ENCODE measurements at places on chromosomes 2 and 18. TPM values are rescaled to one million over a fixed set of nuclear protein-coding genes. Genes with fewer than 3 reads are reported as not detected.

- peaks cover 4% of the 10 kb centered on the region for H3K4me1 ChIP-seq
- no peak overlapping the region for H3K27ac ChIP-seq
- no peak overlapping the region for H3K4me3 ChIP-seq
These were observed 33.4 kb upstream of the SEMA4C start for GRCh38 chr2:96903318-96903717.

GRCh38 chr2:127508631-127509034 is 17.7 kb downstream of the IWS1 start:
- peaks cover 61% of the 10 kb centered on the region for H3K4me1 ChIP-seq
- no peak for DNase-seq
- no peak overlapping the region for H3K27ac ChIP-seq
- no peak overlapping the region for H3K4me3 ChIP-seq
- H3K27me3 ChIP-seq = no peaks in the 10 kb centered on the region

DNA sequence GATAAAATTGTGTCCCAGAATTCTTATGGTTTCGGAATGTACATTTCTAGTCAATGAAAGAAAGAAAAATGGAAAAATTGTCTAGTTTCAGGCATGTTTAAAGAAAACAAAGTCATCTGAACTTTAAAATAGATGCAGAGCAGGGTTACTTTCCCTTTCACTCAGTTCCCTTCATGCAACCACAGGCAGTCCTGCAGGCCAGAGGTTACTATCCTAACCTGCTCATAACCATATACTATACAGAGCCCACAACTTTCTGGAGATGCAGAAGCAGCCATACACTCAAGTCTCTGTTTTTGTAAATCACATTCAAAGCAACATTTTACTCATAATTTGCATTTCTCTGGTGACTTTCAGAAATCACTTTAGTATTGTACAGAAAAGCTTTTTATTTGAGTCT is 690.3 kb downstream of the MBD2 start:
- no peak overlapping the region for H3K4me3 ChIP-seq
- H3K27ac ChIP-seq = no peak overlapping the region
- no peaks in the 10 kb centered on the region for H3K4me1 ChIP-seq

GRCh38 chr18:72233106-72233505 is 311.0 kb downstream of the CBLN2 start:
- H3K27me3 ChIP-seq = no peaks in the 10 kb centered on the region
- H3K36me3 ChIP-seq = no peaks in the 10 kb centered on the region
- DNase-seq = no peak
- no peak overlapping the region for H3K27ac ChIP-seq
- H3K4me1 ChIP-seq = no peaks in the 10 kb centered on the region
- H3K4me3 ChIP-seq = no peak overlapping the region

- DNase-seq = no peak
- H3K27ac ChIP-seq = no peak overlapping the region
- H3K36me3 ChIP-seq = peaks cover 13% of the 10 kb centered on the region
- H3K4me1 ChIP-seq = no peaks in the 10 kb centered on the region
- H3K4me3 ChIP-seq = no peak overlapping the region
- H3K27me3 ChIP-seq = no peaks in the 10 kb centered on the region
These were observed 127.5 kb upstream of the DAPL1 start for GRCh38 chr2:158667586-158667985.

DNA sequence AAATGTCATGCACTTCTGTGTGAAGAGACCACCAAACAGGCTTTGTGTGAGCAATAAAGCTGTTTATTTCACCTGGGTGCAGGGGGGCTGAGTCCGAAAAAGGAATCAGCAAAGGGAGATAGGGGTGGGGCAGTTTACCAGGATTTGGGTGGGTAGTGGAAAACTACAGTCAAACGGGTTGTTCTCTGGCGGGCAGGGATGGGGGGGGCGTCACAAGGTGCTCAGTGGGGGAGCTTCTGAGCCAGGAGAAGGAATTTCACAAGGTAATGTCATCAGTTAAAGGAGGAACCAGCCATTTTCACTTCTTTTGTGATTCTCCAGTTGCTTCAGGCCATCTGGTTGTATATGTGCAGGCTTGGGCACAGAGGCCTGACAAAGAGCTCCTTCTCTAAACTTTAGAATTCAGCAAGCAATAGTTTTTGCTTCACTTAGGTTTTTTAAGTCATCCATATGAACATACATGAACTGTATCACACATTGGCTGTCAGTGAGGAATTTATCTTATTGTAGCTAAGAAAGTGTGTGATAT is 17.5 kb upstream of the ALPK2 start:
- peaks cover 29% of the 10 kb centered on the region for H3K4me1 ChIP-seq
- no peak for DNase-seq
- no peaks in the 10 kb centered on the region for H3K27me3 ChIP-seq
- no peak overlapping the region for H3K27ac ChIP-seq

DNA sequence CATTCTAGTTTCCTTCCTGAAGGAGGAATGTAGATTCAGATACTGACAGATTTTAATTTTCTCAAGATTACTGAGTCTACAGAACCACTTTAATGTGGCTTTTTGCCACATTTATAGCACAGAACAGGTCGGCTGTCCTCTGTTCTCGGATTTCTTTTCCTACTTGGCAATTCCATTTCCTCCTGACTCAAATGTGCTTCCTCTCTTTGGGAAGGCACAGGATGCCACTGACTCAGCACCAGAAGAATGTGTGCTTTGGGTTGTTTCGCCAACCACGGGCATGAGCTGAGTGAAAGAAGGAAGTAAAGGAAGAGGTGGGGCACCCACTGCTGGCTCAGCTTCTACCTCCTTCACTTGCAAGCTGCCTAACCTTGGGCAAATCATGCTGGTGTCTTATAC is 970.6 kb upstream of the ACVR2A start:
- DNase-seq = no peak
- H3K4me3 ChIP-seq = no peak overlapping the region
- H3K36me3 ChIP-seq = no peaks in the 10 kb centered on the region
- H3K27me3 ChIP-seq = no peaks in the 10 kb centered on the region

DNA sequence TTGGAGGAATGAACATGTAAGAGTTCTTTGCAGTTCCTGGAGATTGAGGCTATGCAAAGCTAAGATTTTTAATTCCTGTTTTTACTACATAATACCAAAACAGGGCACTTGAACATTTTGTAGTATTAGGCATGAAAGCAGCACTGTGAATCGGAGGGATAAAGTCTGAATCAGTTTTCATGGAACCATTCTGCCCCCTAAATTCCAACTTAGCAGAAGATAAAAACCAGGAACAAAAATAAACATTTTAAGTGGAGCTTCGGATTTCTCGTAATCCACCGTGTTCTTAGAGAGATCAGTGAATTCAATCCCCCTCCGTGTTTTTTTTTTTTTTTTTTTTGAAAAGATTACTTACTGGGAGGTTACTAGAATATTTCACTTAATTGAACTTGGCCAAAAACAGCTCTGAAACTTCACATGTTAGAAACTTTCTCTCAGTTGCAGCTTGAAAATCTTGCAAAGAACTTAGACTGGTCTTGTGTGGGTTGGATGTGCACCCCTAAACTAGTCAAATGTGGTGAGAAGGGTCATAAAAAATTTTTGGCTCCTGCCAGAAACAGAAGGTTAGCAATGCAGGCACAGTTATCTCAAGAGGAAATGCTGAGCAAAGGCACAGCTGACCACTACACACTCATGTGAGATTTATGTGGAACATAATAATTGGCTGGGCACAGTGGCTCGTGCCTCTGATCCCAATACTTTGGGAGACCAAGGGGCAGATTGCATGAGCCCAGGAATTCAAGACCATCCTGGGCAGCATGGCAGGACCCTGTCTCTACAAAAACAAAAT is 145.4 kb upstream of the RNF152 start:
- H3K4me1 ChIP-seq = peaks cover 6% of the 10 kb centered on the region
- no peak overlapping the region for H3K27ac ChIP-seq
- H3K4me3 ChIP-seq = no peak overlapping the region
- no peak for DNase-seq
- H3K27me3 ChIP-seq = no peaks in the 10 kb centered on the region
- no peaks in the 10 kb centered on the region for H3K36me3 ChIP-seq

- H3K4me3 ChIP-seq = no peak overlapping the region
- H3K27me3 ChIP-seq = no peaks in the 10 kb centered on the region
- H3K4me1 ChIP-seq = no peaks in the 10 kb centered on the region
These were observed 39.6 kb upstream of the FAM136A start for GRCh38 chr2:70341477-70341765.

- no peak for DNase-seq
- no peaks in the 10 kb centered on the region for H3K4me1 ChIP-seq
- no peaks in the 10 kb centered on the region for H3K36me3 ChIP-seq
- no peak overlapping the region for H3K4me3 ChIP-seq
These were observed 85.0 kb upstream of the SEC11C start for GRCh38 chr18:59054496-59055287.

DNA sequence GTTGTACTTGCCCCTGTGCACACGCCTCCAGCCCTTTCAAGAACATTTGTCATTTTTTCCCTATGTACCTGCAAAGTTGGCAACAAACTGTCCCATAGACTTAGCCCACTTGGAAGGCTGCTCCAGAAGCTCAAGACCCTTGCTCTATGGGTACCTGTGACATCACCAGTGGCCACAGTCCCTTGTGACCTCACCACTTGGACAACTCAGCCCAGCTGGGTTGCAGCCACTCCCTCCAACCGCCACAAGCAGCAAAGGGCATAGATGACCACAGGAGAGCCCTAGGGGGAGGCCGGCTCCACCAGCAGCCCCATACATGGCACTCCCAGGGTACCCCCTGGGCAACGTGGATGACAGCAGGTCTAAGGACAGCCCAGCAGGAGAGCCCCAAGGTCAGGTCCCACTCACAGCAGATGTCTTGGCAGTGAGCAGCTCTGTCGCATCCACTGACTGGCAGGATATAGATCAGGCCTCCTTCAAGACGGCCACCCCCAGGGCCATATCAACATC is at the start of gene TEX44:
TSS of gene TEX44 (plus strand) at position 229 of the 510 bp plus-strand sequence. CDS start at position 317, 88 bp downstream.
- H3K4me1 ChIP-seq = no peaks in the 10 kb centered on the region
- no peak within 1 kb of the TSS for H3K4me3 ChIP-seq
- no peak within 1 kb of the TSS for H3K27ac ChIP-seq
- DNase-seq = no peak

- no peaks in the 10 kb centered on the region for H3K36me3 ChIP-seq
- DNase-seq = no peak
- H3K27me3 ChIP-seq = no peaks in the 10 kb centered on the region
- no peak overlapping the region for H3K4me3 ChIP-seq
These were observed 103.6 kb upstream of the SMAD2 start for GRCh38 chr18:48033790-48034650.

- H3K36me3 ChIP-seq = no peaks in the 10 kb centered on the region
- H3K4me3 ChIP-seq = no peak overlapping the region
- H3K27ac ChIP-seq = no peak overlapping the region
- H3K4me1 ChIP-seq = no peaks in the 10 kb centered on the region
These were observed 1060.8 kb upstream of the CRIM1 start for GRCh38 chr2:35294636-35295263.

DNA sequence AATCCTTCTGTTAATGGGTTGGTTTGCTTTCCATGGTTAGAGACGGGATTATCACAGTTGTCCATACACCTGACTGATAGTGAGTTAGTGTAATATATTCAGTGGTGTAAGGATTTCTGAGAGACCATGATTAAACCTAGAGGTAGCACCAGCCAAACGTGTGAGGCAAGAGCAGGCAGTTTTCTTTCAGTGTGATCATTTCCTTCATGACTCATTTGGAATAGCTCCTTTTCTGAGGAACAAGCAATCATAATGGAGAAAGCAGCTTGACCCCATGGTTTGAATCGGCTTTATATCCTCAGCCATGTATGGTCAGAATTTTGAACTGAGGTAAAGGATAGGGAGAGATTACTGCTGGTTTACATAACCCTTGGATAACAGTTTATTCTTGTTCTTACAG is 2.9 kb downstream of the MXD1 start:
- H3K4me3 ChIP-seq = no peak overlapping the region
- no peak for DNase-seq
- H3K27ac ChIP-seq = no peak overlapping the region
- H3K4me1 ChIP-seq = peaks cover 27% of the 10 kb centered on the region
- no peaks in the 10 kb centered on the region for H3K27me3 ChIP-seq

GRCh38 chr2:121635371-121635770 is 13.9 kb downstream of the CLASP1 start:
- H3K27ac ChIP-seq = no peak overlapping the region
- DNase-seq = no peak
- no peak overlapping the region for H3K4me3 ChIP-seq
- H3K27me3 ChIP-seq = no peaks in the 10 kb centered on the region
- H3K36me3 ChIP-seq = no peaks in the 10 kb centered on the region

- no peak overlapping the region for H3K4me3 ChIP-seq
- no peaks in the 10 kb centered on the region for H3K27me3 ChIP-seq
- DNase-seq = no peak
- H3K4me1 ChIP-seq = no peaks in the 10 kb centered on the region
These were observed 8.3 kb upstream of the TMEM247 start for GRCh38 chr2:46471019-46471583.

GRCh38 chr2:71952572-71953188 is 195.0 kb downstream of the CYP26B1 start:
- H3K27me3 ChIP-seq = no peaks in the 10 kb centered on the region
- H3K4me1 ChIP-seq = no peaks in the 10 kb centered on the region
- DNase-seq = no peak

DNA sequence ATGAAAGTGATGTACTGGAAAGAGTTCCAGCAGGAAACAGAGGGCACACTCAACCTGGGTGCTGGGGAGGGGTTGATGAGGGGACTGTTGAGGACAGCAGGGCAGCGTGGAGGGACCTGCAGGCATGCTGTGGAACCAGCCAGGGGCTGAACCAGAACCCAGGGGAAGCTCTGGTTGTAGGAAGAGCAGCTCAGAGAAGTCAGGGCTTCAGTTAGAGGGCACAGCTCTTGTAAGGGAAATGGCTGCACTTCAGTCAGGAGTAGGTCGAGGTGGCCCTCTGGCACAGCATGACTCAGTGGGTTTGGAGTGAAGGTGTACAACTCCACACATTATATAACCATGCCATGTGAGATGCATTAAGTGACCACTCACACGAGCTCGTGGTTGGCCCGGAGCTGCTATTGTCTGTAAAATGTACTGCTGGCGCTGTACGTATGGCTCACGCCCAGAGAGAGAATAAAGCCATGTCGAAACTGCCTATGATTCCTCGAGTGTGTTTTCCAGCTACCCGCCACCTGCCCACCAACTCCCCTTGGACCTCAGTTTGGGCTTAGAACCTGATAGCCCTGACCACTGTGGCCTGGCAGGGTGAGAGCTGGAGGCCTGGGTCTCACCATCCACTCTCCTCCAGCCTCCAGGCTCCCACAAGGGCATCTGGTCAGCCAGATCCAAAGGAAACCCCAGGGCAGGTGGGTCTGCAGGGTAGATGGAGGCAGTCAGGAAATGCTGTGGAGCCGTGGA is 136.5 kb upstream of the HS6ST1 start:
- no peak overlapping the region for H3K27ac ChIP-seq
- peaks cover 4% of the 10 kb centered on the region for H3K27me3 ChIP-seq
- DNase-seq = no peak
- no peaks in the 10 kb centered on the region for H3K36me3 ChIP-seq
- no peak overlapping the region for H3K4me3 ChIP-seq
- H3K4me1 ChIP-seq = no peaks in the 10 kb centered on the region

Gene SCTR
- total RNA-seq = not detected

Gene KCNG3
- not detected for total RNA-seq

Gene STEAP3
- not detected for total RNA-seq

Gene CIB4
- not detected for total RNA-seq

Gene KLHL14
- total RNA-seq = not detected

Gene VPS54
- 16.4 TPM for total RNA-seq

Gene CTAGE1
- not detected for total RNA-seq

Gene SERPINB5
- total RNA-seq = not detected

Gene MAP3K19
- total RNA-seq = not detected

Gene EFHD1
- total RNA-seq = 1.4 TPM

All from CD4-positive, alpha-beta memory T cell (primary cell).